ENCODE measurements at places on chromosomes 6 and 20.

DNA sequence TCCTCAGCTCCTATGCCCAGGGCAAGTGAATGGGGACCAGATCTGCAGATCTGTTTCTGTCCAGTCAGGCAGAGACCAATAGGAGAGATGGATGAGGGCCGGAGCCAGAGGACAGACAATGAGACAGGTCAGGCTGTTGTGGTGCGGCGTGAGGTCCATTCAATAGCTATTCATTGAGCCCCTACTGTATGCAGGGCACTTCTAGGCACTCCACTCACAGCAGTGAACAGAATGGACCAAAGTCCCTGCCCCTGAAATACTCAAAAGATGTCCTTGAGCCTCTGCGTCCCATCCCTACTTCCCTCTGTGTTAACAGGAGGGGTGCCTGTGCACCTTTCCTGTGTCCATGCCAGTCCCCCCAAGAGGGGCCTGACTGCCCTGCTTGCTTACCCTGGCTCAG is 8.5 kb upstream of the TULP1 start:
- H3K27ac ChIP-seq: no peak overlapping the region
- H3K36me3 ChIP-seq: no peaks in the 10 kb centered on the region
- peaks cover 9% of the 10 kb centered on the region for H3K4me1 ChIP-seq

DNA sequence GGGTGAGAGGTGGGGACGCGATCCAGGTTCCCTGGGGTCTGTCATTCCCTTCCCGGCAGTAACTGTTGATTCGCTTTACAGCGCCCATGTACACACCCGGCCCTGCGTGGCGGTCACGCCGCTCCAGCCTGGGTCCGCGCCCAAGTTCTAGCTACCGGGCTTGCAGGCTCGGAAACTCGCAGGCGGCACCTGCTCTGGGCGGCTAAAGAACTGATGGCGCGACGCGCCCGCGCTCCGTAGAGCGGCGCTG is 1.4 kb upstream of the POU3F2 start:
- no peaks in the 10 kb centered on the region for H3K36me3 ChIP-seq
- no peak overlapping the region for H3K4me3 ChIP-seq
- no peaks in the 10 kb centered on the region for H3K4me1 ChIP-seq
- H3K27ac ChIP-seq: no peak overlapping the region
- H3K27me3 ChIP-seq: peaks cover 73% of the 10 kb centered on the region
- DNase-seq: no peak

- no peak for DNase-seq
- no peaks in the 10 kb centered on the region for H3K27me3 ChIP-seq
- no peak overlapping the region for H3K27ac ChIP-seq
- no peak overlapping the region for H3K4me3 ChIP-seq
These were observed 18.3 kb upstream of the TRAM2 start for GRCh38 chr6:52595000-52595795.

GRCh38 chr6:118783931-118784550 is 109.9 kb upstream of the ASF1A start:
- H3K27me3 ChIP-seq: no peaks in the 10 kb centered on the region
- no peak overlapping the region for H3K4me3 ChIP-seq
- DNase-seq: no peak
- no peaks in the 10 kb centered on the region for H3K36me3 ChIP-seq

All from common myeloid progenitor, CD34-positive (primary cell).